ENCODE measurements at places on chromosomes 11 and 22.

GRCh38 chr11:76007166-76007565, 192.2 kb downstream of the UVRAG start:
- no peak for DNase-seq

DNA sequence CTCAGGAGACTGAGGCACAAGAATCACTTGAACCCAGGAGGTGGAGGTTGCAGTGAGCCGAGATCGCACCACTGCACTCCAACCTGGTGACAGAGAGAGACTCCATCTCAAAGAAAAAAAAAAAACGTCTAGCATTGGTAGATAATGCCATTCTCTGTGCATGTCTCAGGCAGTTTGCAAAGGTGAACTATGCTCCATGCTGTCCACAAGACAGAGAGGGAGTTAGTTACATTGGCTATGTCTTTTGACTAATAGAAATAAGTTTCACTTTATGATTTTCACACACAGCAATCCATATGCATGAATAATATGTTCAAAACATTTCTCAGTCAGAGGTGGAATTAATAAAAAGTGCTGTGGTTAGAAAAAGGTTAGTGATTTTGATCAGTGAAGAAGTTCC, 591.4 kb downstream of the ETS1 start:
- no peak for DNase-seq

- no peak for DNase-seq
Observed at GRCh38 chr11:28539239-28540030, 431.2 kb downstream of the METTL15 start.

- no peak for DNase-seq
Observed at GRCh38 chr22:21972293-21972779, 10.3 kb downstream of the TOP3B start.

GRCh38 chr11:33857933-33858371, 33.9 kb downstream of the LMO2 start:
- peak; percentile 54 for DNase-seq

- DNase-seq: no peak
Observed at GRCh38 chr11:108302121-108302785, 79.4 kb downstream of the ATM start.

GRCh38 chr11:92739491-92739890, 230.0 kb upstream of the MTNR1B start:
- no peak for DNase-seq

All from stimulated activated CD8-positive, alpha-beta memory T cell treated with anti-CD3 and anti-CD28 coated beads, Interleukin-12 subunit alpha, Interleukin-12 subunit beta, amount 100 ng/mL, for 4 hours (primary cell).